ENCODE measurements at places on chromosomes 5 and 9.
A peak's percentile ranks its signal among the peaks of the same experiment; 100 is the strongest.

- DNase-seq: no peak
Observed at GRCh38 chr9:1960342-1961042, 54.7 kb upstream of the SMARCA2 start.

DNA sequence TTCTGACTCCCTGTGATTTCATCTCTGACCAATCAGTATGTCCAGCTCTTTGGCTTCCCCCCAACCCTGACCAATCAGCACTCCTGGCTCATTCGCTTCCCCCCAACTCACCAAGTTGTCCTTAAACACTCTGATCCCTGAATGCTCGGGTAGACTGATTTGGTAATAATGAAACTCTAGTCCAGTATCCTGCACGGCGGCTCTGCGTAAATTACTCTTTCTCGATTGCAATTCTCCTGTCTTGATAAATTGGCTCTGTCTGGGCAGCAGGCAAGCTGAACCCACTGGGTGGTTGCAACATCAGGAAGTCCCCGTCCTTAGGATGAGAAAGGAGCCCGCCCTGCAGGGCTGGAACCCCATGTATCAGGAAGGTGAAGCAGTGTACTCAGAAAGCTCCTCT, 10.4 kb downstream of the FCN2 start:
- DNase-seq: no peak

DNA sequence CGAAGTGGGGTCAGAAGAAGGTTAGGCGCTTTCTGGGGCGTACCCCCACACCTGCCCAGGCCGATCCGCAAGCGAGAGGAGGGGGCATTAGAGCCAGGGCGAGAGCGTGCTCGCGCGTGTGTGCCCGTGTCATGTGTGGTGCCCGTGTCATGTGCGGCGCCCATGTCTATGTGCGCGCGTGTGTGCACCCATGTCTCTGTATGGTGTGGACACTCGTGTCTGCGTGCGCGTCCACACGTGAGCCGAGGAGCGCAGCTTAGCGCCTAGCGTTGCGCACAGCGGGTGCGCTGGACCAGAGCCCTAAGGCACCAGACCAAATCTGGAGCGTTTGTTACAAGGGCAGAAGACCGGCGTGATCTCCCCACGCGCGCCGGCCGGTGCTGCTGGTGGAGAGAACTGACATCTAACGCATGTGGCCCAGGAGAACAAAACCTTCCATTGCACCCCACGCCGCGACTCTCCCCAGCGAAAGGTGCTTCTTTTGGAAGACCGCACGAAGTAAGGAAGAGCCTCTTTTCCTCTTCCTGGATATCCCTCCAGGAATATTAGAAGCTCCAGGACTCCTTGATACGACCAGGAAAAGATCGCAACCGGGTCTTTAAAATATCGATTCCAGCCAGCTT, 644 bp downstream of the NIM1K start:
- DNase-seq: no peak

- peak; percentile 48 for DNase-seq
Observed at GRCh38 chr9:97900738-97901565, 21.3 kb downstream of the TRMO start.

DNA sequence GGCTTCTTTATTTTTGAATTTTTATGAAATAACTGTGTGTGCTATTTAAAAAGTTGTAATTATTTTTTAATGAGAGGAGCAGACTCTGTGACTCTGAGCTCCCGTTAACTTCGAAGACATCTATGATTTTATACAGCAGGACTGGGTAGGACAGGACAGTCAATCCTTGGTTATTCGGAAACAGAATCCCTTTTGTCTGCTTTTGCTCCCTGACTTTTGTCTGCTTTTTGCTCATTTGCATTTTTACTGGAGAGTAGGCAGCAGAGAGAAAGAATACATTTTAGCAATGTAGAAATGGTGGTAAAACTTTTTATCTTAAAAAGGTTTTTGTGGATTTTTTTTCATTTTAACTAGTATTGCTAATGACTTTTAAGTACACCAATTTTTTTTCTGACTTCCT, 303.6 kb downstream of the ARHGAP26 start:
- no peak for DNase-seq

DNA sequence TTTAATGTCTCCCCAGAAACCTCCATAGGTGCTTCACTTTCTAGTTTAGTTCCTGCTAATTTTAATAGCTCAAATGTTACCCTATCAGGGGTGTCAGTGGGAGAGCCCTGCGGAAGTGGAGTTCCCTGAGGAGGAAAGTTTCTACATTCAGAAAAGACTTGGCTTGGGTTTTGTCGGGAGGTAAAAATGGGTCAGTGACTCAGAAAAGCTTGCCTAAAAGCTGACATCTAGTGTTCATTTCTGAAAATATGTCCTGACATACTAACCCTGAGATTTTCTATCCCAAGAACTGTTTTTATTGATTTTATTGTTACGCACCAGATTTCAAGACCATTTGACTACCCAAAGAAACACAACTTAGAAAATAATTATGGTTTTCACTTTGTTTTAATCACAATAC, 40.9 kb upstream of the GLDC start:
- DNase-seq: no peak

DNA sequence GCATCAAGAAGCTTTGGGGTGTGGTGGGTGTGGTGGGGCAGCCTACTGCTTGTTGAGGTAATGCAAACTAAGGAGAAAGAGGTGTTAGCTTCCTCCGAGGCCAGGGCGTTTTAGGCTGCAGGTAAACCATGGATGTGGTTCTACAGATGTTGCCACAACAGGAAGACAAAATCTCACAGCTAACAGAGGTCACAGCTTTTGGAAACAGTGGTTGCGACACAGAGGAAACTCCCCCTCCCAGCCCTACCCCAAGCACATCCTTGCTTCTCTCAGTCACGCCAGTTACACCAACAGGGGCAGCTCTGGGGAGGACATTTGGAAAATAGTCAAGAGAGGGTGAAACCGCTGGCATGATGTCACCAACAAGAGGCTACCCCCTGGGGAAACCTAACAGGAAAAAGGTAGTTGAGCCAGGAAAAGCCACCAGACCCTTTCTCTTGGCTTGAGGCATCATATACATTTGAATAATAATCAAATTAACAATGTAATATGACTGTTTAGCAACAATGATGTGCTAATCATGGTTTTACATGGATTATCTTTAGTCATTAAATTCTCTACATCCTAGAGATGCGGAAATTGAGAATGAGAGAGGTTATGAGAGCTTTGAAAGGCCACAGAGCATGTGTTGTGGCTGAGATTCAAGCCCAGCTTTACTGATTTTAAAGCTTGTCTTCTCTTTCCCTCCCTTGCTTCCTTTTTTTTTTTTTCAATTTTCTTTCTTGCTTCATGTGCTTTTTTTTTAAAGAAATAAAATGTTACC, 82.2 kb upstream of the IL12B start:
- DNase-seq: no peak

DNA sequence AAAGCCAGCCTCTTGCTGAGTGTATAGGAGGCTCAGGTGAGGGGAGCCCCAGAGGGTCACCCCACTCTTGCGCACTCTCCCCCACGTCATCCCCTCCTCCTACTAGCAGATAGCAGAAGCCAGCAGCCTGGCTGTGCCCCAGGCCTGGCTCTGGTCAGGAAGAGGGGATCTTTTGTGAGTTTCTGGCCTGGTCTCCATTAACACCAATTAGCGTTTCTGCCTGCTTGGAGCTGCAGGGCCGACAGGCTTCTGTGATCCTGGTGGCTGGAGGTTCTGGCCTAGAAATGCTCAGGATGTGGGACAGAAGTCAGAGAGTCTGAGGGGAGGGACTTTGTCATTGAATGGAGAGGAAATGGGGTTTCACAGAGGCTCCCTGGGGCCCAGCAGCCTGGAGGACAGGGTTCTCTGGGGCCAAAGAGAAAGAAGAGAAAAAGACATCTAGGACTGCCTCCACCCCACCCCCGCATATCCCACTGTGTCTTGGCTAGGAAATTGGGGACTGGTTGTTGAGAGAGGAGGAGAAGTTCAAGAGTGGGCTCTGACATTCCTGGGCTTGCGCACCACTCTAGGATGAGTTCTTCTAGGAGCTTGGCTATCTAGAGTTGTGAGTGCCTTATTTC, 47.5 kb upstream of the ARAP3 start:
- DNase-seq: no peak

GRCh38 chr9:8599937-8600336, 800.4 kb upstream of the DMAC1 start:
- no peak for DNase-seq

DNA sequence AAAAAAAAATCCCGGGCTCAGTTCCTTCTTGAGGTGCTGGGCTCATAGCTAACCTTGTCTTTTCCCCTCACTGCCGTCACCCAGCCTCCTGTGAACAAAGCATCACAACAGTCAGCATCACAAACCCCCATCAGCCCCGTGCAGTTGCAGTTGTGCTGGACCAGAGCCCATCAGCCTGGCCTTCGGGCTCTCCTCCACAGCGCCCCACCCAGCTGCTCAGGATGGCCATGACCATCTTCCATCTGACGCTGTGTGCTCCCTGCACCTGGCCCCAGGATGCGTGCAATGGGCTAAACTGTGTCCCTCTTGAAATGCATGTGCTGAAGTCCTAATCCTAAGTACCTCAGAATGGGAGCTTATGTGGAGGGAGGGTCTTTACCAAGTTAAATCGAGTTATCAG, 48.1 kb downstream of the NSUN2 start:
- no peak for DNase-seq

- no peak for DNase-seq
Observed at GRCh38 chr5:87126869-87127268, 140.8 kb upstream of the RASA1 start.

- DNase-seq: no peak
Observed at GRCh38 chr9:111630182-111630963, 761 bp upstream of the DNAJC25 start.

- no peak for DNase-seq
Observed at GRCh38 chr9:20698782-20699181, 14.7 kb downstream of the FOCAD start.

DNA sequence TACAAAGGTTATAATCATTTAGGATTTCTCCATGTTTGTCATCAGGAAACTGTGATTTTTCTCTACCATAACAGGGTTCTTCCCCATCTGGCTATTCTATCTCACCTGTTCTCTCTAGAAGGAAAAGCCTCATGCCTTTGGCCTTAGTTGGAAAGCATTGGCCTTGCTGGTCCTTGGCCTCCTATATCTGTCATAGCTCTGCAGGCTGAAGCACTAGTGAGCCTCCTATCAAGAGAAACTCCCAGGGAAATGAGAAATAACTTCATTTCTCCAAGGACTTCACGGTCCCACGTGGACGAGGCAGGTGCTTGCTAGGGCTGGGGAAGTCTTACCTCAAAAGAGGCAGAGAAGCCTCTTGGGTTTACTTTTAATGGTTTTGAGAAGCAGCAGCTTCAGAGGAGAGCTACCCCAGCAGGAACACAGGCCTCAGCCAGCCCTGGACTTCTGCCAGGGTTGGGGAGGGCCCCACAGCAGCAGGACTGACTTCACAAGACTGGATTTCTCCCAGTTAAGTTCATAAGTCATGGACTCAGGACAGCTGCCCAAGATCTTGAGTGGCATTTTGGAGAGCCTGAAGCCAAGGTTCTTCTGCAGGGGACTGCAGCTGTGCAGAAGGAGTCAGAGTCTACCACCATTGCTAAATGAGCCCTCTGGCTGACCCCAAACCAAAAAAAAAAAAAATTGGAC, 15.8 kb upstream of the PSAT1 start:
- DNase-seq: no peak

DNA sequence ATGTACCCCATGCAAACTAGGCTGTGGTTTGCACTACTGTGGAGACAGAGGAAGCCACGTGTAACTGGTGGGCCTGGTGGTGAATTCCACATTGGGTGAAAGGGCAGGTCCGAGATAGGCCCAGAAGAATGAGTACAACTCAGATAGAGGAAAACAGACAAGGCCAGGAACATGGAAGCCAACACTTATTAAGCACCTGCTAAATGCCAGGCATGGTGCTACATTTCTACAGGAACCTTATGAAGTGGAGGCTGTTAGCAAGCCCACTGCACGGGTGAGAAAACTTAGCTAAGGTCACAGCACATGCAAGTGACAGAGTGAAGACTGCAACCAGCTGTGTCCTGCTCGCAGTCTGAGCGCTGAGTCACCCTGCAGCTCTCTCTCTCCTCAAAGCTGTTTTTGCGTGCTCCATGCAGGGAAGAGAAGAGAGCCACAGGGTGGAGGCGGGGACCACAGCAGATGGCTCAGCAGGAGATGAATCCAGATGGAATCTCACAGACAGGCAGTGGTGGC, 65.5 kb upstream of the SPTLC1 start:
- DNase-seq: no peak

DNA sequence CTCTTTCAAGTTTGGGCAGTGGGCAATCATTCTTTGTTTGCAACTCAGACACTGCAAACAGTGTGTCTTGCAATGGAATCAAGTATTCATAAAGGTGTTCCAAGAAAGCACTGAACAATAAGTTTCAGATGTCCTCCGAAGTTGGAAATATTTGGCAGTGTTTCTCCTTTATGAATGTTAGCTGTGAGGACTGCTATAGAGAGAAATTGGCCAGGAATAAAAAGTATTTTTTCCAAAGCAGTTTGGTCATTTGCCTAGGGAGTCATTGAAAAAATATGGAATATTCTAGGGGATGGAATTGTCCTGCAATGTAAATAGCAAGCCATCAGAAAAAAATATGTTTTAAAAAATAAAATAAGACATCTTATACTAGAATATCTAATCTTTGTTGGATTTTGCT, 688.6 kb upstream of the SEMA6A start:
- DNase-seq: no peak

GRCh38 chr5:157571357-157571827, 4.2 kb downstream of the ADAM19 start:
- DNase-seq: no peak

DNA sequence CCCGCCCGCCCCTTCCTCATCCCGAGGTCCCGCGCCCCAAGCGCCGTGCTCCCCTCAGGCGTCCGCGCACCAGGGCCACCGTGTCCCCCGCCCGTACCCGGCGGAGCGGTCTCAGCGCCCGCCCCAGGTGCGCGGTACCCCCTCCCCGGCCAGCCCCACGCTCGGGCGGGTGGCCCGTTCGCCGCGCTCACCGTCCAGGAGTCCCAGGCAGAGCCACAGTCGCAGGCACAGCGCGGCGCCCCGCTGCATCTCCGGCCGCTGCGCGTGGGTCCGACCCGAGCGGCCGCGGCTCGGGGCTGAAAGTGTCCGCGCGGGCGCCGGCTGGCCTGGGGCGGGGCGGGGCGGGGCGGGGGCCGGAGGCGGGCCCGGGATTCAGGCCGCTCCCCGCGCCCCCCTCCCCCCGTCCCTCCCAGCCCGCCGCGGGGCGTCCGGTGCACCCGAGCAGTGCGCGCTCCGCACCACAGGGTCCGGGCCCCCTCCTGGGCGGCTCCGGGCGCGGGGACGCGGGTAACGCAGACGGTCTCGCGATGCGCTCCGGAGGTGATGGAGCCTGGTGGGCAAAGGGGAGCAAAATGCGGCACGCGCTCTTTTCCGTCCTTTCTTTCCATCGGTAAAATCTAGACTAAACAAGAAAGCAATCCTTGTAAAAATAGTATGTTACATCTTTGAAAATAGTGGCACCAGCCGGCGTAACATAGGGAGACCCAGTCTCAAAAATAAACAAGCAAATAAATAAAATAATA, at the start of gene FLT4:
Gene FLT4 (minus strand): TSS at position 304 of the 743 bp plus-strand sequence. CDS start 55 bp downstream, at position 249.
- DNase-seq: no peak

DNA sequence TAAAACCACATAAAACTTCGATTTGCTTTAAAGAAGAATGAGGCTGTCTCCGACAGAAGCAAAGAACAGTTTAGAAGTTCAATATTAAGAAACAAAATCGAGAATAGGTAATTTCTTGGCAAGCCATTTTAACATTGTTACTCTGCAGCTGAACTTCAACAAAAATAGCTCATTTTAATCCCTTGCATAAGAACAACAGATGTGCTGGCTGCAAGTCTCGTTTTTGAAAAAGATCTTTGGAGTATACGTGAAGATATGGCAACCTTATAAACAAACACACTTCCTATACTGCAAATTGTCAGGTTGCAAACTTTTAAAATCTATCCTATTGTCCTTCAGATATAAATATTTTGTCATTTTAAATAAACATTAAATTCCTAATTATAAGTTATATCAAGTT, 71.5 kb downstream of the FBN2 start:
- no peak for DNase-seq
